ENCODE measurements at places on chromosomes 12 and 14.

- DNase-seq, result no peak
Measured at GRCh38 chr12:116009805-116010204, 267.7 kb downstream of the MED13L start.

DNA sequence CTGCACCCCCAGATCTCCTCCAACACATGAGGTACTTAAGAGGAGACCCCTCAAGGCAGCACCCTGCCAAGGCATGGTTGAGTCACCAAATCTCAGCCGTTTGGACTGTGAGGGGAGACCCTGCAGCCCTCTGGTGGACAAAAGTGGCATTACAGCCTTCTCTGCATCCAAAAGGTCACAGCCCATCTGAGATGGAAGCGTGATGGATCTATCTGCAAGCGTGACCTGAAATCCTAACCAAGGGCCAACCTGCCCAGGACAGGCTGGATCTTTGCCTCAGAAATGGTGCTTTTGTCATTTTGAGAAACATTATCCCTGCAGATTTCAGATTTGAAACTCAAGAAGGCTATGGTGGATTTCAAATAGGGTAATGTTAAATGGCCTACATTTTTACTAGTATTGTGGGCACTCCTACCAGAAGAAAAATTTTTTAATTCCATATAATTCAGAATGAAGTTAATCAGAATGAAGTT lies 23.7 kb upstream of the DHRS4 start:
- DNase-seq, result peak; percentile 87

- no peak for DNase-seq
Measured at GRCh38 chr12:29582677-29583272, 85.3 kb upstream of the OVCH1 start.

DNA sequence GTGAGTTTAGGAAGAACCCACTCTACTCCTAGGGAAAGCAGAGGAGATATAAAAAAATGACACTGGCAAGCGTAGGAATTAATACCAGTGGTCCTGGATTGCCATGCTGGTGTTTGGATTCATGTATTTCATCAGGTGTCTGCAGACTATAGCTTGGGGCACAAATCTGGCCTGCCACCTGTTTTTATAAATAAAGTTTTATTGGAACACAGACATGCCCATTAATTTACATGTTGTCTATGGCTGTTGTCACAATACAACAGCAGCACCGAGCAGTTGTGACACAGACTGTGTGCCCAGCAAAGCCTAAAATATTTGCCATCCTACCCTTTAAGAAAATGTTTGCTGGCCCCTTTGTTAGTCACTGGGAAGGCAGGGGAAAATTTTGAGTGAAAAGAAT lies 553.2 kb downstream of the VRK1 start:
- DNase-seq, result no peak

DNA sequence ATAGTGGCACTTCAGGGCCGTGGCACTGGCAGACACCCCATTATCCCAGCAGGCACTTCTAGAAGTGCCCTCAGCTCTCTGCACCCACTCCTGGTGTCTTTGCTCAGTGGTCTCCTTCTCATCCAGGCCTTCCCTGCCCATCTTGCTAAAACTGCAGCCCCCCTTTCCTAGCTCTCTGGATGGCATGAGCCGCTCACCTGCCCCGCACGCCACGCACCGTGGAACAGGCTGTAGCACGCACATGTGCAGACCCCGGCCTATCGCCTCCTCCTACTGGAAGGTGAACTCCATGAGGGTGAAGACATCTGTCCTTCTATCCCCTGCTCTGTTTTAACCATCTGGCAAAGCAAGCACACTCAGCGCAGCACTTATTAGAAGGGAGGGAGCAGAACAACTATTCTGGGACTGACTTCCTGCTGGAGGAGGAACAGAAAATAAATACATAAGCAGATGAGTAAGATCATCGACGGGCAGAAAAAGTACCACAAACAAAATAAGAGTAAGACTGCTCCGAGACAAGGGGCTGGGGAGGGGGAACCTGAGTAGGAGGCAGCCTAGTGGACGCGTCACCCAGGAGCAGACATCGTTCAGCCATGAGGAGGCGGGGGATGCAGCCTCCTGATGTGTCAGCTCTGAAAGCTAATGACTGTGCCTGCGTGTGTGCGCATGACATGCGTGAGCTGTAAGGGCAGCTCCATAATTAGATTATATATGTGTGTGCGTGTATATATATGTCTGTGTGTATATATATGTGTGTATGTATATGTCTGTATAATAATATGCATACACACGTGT lies 7.8 kb upstream of the FZD10 start:
- no peak for DNase-seq

- DNase-seq, result no peak
Measured at GRCh38 chr12:59620326-59620725, 24.5 kb downstream of the SLC16A7 start.

DNA sequence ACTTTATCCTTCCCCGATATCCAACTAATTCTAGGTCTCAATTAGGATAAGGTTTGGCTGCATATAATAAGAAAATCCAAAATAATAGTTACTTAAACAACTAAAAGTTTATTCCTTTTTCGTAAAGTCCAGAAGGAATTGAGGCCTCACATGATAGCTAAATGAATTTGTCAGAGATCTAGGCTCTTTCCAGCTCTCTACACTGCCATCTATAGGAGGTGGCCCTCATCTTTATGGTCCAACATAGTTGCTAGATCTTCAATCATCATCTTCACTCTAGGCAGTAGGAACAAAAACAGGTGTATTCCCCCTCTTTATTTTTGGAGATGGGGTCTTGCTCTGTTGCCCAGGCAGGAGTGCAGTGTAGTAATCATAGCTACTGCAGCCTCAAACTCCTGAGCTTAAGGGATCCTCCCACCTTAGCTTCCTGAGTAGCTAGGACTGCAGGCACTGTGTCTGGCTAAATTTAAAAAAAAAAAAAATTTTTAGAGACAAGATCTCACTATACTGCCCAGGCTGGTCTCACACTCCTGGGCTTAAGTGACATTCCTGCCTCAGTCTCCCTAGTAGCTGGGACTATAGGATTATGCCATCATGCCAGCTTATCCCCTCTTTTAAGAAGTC lies 46.5 kb upstream of the SAV1 start:
- DNase-seq, result no peak

DNA sequence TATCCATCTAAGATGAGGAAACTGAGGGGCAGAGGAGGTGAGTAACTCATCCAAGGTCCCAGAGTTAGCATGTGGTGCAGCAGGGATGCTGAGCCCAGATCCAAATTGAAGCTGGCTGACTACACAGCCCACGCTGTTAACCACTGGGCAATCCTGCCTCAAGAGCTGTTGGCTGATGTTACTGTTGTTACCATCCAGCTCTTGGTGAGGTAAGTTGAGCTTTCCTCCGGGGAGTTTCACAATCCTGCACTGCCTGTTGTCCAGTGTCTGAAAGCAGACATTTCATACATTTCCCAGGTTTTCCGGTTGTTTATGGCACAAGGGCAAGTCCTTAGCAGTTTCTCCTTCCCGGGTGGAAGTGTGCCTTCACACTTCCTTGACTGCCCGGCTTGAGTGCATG lies 14.5 kb downstream of the CYP46A1 start:
- peak; percentile 7 for DNase-seq

GRCh38 chr12:28543021-28543890 lies 353.0 kb downstream of the CCDC91 start:
- DNase-seq, result no peak

DNA sequence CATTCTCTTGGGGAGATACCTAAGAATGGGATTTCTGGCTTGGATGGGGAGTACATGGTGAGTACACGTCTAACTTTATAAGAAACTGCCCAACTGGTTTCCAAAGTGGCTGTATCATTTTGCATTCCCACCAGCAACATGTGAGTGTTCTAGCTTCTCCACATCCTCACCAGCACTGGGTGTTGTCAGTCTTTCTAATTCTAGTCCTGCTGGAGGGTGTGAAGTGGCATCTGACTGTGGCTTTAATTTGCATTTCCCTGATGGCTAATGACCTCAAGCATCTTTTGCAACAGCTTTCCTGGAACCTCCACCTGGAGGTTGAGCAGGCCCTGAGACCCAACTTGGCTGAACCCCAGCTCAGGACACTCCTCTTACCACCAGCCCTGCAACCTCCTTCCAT lies 17.8 kb downstream of the SELPLG start:
- DNase-seq, result no peak

- no peak for DNase-seq
Measured at GRCh38 chr12:132191715-132192553, 47.7 kb downstream of the NOC4L start.

DNA sequence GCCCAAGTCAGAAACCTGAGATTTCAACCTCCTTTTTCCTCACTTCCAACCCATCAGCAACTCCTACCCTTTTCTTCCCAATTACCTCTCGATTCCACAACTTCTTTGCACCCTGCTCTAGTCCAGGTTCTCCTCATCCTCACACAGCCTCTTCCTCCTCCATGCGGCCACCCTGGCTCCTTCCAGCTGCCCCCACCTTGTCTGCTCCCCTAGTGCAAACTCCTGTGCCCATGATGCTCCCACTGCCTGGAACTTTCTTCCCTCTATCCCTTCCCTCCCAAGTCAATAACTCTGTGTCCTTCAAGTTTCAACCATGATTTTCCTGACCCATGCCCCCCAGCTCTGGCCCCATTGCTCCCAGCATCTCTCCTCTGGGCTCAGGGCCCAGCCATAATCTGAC lies 17.3 kb downstream of the SELPLG start:
- no peak for DNase-seq

DNA sequence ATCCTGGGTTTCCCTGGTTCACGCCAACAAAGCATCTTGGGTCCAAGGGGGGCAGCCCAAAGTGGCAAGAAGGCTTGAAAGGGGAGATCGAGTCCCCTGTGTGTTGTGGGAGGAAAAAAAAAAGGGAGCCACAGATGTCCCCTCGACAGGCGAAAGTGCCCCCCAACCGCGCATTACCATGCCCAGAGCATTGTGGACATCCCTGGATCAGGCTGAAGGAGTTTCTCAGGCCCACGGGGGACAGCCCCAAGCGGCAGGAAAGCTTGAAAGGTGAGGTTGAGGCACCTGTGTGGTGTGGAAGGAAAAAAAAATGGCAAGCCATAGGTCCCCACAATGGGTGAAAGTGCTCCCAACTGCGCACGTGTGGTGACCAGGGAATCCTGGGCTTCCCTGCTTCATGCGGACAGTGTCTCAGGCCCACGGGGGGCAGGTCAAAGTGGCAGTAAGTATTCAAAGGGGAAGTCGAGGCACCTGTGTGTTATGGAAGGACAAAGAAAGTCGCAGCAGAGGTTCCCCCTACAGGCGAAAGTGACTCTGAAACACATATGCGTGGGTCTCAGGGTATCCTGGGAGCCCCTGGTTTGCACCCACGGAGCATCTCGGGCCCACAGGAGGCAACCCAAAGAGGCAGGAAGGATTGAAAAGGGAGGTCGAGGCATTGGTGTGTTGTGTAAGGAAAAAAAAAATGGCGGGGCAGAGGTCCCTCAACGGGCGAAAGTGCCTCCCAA lies 580.1 kb downstream of the ALG10 start:
- DNase-seq, result no peak

DNA sequence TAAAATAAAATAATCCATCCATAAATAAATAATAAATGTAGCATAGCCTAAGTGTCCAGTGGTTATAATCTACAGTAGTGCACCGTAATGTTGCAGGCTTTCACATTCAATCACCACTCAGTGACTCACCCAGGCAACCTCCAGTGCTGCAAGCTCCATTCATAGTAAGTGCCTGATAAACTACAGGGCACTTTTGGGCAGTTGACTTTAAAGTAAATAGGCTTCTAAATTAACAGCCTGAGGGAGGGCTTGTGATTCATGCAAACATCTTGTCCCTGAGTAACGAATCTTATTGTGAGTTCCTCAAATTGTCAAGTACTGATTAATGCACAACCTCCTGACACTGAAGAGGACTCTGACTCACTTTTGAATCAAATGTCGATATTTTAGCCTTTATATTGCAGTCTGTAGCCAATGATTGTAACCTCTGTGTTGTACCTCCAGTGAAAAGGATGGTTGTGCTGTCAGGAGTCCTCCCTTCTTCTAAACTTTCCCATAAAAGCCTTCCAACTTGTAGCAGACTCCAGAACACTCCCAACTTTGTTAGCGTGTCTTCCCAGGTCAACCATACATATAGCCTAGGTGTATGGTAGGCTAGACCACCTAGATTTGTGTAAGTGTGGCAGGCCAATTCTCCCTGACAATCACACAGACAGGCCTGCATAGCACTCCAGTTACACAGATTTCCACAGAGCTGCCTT lies 55.0 kb upstream of the BICD1 start:
- DNase-seq, result no peak

GRCh38 chr14:55731881-55732498 lies 152.0 kb downstream of the KTN1 start:
- DNase-seq, result peak; percentile 52

DNA sequence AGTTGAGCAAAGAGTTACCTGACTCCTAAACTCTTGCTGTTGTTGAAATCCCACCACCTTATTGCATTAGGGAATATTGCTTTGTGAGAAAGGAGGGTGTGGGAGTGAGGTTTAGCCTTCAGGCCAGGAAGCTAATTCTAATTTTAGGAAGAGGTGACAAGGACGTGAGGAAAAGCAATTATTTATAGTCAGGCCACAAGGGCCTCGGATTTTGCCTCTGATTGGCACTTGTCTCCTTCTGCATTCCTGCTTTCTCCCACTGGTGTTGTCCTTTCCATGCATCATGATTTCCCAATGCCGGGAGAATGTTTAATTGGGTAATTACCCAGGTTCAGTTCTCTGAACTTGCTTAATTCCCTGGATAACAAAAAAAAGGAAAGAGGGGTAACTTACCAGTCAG lies 37.9 kb upstream of the SLC38A2 start:
- no peak for DNase-seq

DNA sequence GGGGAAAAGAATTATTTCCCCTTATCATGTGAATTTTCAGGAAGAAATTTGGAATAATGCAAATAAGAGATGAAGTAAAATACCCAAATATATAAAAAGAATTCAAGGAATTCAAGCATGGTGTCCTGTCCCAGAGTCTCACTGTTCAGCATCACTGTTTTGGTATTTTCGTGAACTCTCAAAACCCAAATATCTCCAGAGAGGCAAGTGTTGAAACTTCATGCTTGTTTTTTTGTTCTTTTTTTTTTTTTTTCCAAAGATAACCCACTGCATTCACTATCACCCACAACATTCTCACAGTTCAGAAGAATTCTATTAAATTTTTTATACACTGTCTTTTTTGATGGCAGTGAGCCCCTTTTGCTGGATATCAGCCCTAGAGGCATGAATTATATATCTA lies 354.9 kb downstream of the DIO2 start:
- DNase-seq, result no peak

DNA sequence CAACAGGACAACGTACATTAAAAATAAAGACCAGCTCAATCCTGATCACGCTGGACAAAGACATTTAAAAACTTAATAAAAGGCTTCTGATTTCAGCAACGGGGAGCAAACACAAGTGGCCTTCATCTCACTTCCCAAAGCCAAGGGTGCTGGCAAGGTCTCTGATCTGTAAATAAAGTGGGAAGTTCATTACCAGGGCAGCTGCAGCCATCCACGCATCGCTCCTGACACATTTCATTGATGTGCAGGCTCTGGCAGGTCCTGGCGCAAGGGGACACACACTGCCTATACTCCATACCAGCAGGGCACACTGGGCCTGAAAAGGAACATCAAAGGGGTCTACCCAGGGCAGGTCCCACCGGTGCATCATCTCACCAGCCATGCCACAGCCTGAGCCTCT lies 51.0 kb downstream of the VWF start:
- no peak for DNase-seq

- no peak for DNase-seq
Measured at GRCh38 chr12:102169922-102170621, 27.6 kb downstream of the PMCH start.

- no peak for DNase-seq
Measured at GRCh38 chr12:44457465-44457864, 418.6 kb downstream of the NELL2 start.
